ENCODE measurements at places on chromosomes 4 and X.

- no peak for DNase-seq
These were observed 1222.0 kb upstream of the PRKX start for GRCh38 chrX:4935401-4935800.

GRCh38 chrX:153551135-153551534 is 33.7 kb downstream of the ATP2B3 start:
- no peak for DNase-seq

GRCh38 chr4:6983544-6984142 is 59.5 kb upstream of the TADA2B start:
- DNase-seq, result no peak

DNA sequence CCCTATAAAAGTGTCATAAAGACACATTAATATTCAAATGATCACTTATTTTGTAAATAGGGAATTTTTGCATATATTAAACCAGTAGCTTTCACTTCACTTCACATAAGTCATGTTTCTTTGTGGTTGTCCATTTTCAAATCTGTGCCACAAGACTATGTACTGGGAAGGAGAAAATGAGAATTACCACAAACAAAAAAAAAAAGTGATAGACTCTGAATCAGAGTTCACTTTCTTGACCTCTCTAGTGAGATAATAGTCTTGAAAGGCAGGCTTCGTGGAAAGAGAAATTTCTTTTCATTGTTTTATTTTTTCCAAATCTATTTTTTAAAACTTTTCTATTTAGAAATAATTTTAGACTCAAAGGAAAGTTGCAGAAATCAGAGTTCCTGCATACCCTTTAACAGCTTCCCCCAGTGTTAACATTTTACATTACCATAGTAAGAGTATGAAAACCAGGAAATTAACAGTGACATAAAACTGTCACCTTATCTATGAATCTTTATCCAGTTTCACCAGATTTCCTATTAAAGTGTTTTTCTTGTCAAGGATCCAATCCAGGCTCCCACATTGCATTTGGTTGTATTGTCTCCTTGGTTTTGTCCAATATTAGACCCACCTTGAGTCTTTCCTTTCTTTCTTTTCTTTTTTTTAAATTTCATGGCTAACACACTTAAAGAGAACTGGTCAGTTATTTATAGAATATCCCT is 215.4 kb upstream of the PGRMC2 start:
- DNase-seq, result no peak
